ENCODE measurements at places on chromosomes 16 and 17.

- H3K27me3 ChIP-seq: no peaks in the 10 kb centered on the region
- H3K27ac ChIP-seq: no peak overlapping the region
- H3K4me1 ChIP-seq: peaks cover 62% of the 10 kb centered on the region
- H3K4me3 ChIP-seq: peak overlapping the region; percentile 76
Observed at GRCh38 chr16:29819506-29819905, 756 bp upstream of the MVP start.

GRCh38 chr17:51010173-51010675 lies 110.4 kb downstream of the SPAG9 start:
- peaks cover 4% of the 10 kb centered on the region for H3K4me1 ChIP-seq
- H3K4me3 ChIP-seq: no peak overlapping the region
- DNase-seq: no peak
- peaks cover 32% of the 10 kb centered on the region for H3K36me3 ChIP-seq

DNA sequence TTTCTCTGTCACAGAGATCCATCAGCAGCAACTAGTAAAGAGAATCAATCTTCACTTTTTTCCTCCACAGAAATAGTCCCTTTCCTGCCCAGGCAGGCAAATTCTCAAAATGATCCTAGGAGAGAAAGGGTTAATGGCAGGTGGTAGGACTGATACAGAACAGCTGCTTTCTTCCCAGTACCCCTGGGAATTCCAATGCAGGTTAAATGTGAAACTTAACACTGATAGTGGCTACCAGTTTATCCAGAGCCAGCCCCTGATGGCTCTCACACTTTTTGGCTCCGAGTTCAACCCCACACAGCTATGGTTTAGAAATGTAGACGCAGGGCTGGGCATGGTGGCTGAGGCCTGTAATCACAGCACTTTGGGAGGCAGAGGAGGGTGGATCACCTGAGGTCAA lies 22.2 kb downstream of the MARVELD3 start:
- no peaks in the 10 kb centered on the region for H3K4me1 ChIP-seq
- no peaks in the 10 kb centered on the region for H3K27me3 ChIP-seq
- H3K27ac ChIP-seq: no peak overlapping the region
- DNase-seq: no peak

DNA sequence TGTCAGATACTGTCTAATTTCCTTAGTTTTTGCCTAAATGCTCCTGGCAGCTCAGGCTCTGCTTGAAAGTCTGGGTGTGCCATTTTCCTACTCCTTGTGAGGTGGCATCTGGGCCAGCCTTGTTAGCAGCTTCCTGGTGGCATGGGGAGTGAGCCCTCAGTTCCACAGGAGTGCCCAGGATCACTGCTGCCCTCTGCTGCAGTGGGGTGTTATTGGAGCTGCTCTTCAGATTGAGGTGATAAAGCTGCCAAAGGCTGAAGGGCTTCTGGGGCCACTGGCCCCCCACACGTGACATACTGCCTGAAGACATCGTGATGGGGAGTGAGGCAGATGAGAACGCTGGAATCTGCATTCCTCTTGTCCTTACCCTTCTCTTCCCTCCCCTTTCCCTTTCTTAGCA lies 27.4 kb downstream of the CEP95 start:
- H3K27ac ChIP-seq: no peak overlapping the region
- peak; percentile 45 for DNase-seq
- H3K4me1 ChIP-seq: no peaks in the 10 kb centered on the region

- H3K27ac ChIP-seq: peak overlapping the region; percentile 69
- no peak for DNase-seq
- peaks cover 7% of the 10 kb centered on the region for H3K4me1 ChIP-seq
- H3K36me3 ChIP-seq: no peaks in the 10 kb centered on the region
Observed at GRCh38 chr16:24668481-24669061, 60.9 kb upstream of the TNRC6A start.
